ENCODE measurements at places on chromosomes 2 and 18.
A peak's percentile ranks its signal among the peaks of the same experiment; 100 is the strongest.

DNA sequence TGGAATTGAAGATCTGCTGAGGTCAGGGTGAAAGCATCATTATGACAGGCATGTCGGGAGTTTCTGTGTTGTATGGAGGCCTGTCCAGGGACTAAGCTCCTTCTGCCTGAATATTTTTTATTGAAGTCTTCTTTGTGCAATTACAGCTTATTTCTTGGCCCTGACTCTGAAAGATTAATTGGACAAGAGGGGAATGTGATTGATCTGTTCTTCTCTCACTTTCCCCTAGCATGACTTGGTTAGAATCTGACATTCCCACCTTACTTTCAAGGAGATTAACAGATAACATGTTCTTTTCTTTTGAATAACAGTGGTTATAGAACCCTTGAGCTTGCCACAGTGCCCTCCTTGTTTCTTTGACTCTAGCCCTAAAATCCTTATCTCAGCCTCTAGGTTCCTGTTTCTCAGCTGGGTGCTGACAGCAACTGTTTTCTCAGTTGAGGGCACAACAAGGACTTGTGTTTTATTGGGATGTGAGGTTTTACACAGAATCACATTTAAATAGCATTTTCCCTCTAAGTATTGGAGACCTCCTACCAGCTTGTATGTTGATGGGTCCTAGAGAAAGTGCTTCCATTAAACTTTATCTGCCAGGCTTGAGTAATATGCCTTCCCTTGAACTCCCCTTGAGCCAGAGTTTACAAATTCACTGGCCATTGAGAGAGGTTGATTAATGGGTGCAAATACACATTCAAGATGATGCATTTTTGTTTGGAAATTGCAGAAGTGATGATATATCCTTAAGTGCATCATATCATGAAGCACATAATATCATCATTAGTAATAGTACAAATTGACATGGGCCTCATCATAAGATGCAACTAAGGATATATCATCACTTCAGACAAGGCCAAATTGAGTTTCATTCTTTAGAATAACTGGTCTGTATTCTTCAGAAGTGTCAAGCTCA, 12.5 kb downstream of the TTLL4 start:
- DNase-seq, result no peak

DNA sequence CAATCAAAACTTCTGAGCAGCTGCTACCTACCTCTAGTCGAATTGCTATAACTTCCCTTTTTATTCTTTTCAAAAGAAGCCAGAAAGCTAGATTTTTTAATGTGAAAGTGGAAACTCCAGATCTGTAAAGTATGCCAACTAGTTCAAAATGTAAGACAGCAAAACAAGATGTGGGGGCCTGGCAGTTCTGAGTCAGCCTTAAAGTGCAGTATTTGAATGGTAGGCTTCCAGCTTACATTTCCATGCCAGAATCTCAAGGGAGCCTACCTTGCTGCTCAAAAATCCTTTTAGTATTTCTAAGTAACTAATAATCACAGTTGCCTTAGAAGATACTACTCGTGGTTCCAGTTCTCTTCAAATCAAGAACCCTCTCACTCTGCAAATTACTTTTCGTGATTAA, 1288.7 kb downstream of the LRP1B start:
- peak; percentile 59 for DNase-seq

- no peak for DNase-seq
Measured at GRCh38 chr18:35941299-35941698, 31.2 kb upstream of the RMP24 start.

DNA sequence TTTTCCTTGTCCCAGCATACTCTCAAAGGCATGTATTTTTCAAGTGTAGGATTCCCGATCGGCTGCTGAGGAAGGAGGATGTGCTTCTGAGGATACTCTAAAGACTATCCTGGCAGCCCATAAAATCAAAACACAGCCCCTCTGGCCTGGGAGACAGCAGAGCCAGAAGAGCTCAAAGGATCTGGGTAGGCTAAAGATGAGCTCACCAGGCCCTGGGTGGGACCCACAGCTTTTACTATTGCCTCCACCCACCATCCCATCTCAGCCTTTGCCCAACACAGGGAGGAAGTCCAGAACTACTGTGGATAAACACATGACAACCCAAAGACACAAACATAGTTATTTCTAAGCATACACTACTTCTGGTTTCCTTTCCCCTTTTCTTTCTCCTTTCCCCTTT, 79.1 kb upstream of the ZFP36L2 start:
- DNase-seq, result peak; percentile 80

GRCh38 chr2:147297820-147298219, 547.0 kb upstream of the ACVR2A start:
- no peak for DNase-seq

DNA sequence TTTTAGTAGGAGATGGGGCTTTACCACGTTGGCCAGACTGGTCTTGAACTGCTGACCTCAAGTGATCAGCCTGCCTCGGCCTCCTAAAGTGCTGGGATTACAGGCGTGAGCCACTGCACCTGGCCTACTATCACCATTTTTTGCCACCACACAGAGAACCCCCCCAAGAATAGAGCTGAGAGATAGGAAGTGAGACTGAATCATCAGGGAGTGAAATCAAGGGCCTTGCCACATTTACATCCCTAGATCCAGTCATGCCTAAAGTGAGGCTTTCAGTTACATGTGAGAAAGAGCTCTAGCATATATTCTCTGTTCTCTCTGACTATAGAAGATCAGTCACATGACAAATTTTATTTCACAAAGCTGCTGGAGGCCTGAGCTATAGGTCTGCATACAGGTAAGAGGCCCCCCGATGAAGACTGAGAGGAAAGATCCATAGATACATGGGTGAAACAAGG, 28.0 kb upstream of the KCMF1 start:
- no peak for DNase-seq

GRCh38 chr18:75160364-75160763, 48.6 kb downstream of the PTGR3 start:
- peak; percentile 36 for DNase-seq

GRCh38 chr2:98300141-98300874, 45.9 kb upstream of the CNGA3 start:
- DNase-seq, result no peak

DNA sequence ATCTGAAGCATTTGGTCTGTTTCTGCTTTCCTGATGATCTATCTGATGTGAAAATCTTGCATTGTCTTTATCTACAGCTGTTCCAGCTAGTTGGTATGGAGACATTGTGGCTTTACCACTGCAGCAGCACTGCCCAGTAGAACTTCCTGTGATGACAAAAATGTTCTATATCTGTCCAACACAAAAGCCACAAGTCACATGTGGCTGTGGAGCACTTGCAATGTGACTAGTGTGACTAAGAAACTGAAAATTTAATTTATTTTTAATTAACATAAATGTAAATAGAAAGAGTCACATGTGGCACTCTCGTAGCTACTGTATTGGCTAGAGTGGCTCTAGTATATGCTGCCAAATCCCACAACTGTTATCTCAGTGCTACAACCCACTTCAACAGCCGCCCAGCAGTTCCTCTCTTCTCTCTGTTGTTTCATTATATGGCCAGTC, 425.7 kb downstream of the SETBP1 start:
- DNase-seq, result peak; percentile 63

GRCh38 chr2:124316881-124317605, 292.0 kb downstream of the CNTNAP5 start:
- DNase-seq, result peak; percentile 76

- no peak for DNase-seq
Measured at GRCh38 chr2:179036353-179036905, 13.5 kb downstream of the CCDC141 start.

- peak; percentile 27 for DNase-seq
Measured at GRCh38 chr2:169511818-169512217, 2.3 kb downstream of the KLHL41 start.

DNA sequence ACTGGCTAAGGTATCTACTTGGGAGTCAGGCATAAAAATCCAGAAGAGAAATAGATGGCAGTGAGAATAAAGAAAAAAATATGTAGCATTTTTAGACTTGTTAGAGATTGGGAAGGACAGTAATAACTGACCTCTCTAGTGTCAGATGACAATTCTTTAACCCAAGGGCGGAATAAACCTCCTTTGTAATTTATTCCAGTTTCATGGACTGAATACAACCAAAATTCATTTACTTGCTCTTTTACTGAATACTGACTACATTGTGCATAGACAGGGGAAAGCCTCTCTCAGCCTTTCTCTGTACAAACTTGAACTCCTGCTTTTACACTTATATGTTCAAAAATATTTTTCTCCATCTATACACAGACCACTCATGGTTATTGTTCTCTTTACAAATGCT, 475.3 kb upstream of the RAB12 start:
- DNase-seq, result no peak

DNA sequence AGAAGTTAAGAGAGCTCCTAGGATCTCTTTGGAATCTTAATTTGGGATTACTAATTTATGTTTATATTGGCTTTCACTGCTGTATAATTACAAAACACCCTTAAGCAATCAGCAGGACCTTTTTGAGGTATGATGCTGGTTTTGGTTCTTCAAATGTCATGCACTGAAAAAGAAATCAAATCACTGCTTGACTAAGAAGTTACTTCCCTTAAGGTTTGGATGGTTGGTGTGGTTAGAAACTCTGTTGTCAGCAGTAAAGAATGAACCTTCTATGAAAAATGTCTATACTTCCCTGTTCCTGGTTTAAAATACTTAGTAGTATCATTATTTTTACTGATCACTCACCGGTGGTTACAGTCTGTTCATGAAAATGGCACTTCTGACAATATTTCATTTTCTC, 5.5 kb downstream of the COLEC12 start:
- DNase-seq, result no peak

- DNase-seq, result no peak
Measured at GRCh38 chr2:99974682-99975375, 167.6 kb downstream of the AFF3 start.

DNA sequence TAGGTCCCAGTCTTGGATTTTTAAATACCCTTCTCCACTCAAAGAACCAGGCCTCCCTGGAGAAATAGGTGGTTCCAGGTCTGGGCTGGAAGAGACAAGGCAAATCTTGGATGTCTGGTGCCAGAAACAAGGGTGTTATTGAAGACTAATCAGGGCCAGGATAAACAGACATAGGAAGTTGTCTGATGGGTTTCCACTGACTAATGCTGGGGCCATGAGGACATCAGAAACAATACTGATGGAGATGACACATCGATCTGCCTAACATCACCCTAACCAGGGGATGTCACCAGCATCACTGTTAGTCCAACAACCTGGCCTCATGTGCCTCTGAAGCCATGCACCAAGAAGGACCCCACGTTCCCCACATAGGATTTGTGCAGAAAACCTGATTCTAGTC, 42.5 kb upstream of the GLI2 start:
- DNase-seq, result no peak

GRCh38 chr2:32534831-32535230, 93.0 kb upstream of the TTC27 start:
- no peak for DNase-seq

Data from muscle of leg (tissue), 16 donors.